Retina (tissue), 1 donor: ENCODE measurements at places on chromosomes 7 and 10.

GRCh38 chr10:77522268-77522809 is 115.3 kb downstream of the KCNMA1 start:
- DNase-seq: no peak

DNA sequence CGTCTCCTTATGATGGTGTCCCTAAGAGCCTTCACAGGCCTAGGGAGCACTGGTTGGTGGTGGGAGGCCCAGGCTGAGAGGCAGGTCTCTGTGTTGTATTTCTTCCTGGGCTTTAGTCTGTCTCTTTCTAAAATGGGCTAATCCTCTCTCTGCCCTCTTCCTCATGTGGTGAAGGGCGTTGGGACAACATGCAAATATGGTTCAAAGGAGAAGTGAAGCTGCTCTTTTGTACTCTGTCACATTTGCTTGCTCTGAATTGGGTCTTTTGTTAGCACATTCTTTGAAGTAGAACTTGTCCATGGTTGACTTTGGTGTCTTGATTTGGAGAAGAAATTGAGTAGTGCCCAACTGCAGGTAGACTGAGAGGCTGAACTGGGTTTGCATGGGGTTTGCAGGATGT is 814 bp downstream of the HK1 start:
- DNase-seq: no peak

GRCh38 chr10:49115015-49115795 is at the start of gene VSTM4:
TSS of gene VSTM4 (minus strand) at chr10:49115522. CDS start at chr10:49115485, 37 bp downstream.
- peak; percentile 77 for DNase-seq

DNA sequence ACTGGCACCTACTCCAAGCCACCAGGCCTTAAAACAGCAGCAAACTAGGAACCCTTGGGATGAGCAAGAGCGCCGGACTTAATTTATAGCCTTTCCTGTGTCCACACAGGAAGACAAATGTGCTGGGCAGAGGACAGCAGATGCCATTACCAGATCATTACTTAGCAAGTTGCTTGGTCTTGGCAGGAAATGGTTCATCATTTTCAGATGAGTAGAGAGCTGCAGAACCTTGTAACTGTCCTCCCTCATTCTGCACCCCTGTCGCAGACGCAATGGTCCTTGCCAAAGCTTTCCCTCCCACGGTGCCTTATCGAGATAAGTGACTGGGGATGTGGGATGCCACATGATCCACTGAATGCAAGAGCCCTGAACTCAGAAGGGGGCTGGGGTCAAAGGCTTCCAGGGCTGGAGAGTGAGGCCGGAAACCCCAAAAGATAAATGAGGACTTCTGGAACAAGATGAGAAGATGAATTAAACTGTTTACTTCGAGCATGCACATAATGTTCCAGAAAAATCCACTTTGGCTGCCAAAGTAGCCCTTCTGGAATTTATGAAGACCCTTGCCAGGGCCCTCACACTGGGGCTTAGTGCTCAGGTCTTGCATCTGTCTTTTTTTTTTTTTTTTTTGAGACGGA is 145.6 kb upstream of the ZNF32 start:
- DNase-seq: no peak

DNA sequence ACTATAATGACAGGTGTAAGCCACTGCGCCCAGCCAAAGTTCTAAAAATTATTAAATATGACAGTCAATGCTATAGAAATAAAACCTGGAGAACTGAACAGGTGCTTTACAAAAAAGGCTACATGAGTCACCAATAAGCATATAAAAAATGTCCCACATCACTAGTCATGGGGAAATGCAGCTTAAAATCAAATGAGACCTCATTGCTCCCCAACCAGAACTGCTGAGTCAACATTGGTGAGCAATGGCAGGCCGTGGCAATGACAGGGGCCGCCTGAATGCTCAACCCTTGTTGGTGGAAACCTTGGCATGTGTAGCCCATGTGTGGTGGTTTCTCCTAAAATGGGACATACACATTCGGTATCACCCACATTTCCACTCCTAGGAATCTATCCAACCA is 352.3 kb upstream of the KLF6 start:
- DNase-seq: no peak

DNA sequence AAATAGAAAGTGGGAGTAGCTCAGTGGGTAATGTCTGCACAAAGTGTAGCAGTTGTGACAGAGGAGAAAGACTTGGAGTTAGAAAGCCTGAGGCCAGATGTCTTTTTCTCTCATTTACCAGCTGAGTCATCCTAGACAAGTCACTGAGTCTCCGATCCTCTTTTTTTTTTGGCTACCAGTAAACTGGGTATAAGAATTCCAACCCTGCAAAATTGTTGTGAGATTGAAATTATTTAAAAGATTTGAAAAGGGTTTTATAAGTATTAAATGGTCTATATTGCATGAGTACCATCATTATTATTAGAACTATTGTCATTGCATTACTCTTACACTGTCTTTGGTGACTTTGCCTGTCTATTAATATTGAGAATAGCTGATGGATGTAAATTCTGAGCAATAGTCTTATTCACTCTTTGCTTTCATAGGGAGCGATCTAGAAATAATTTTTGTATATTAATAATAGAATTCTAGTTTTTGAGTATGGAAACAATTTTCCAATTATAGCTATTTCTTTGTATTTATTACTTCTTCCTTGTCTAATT is 74.0 kb downstream of the ARID5B start:
- DNase-seq: no peak
